Glutamatergic neuron (in vitro differentiated cells): ENCODE measurements at places on chromosomes 5 and 9. TPM values are rescaled to one million over a fixed set of nuclear protein-coding genes. Genes with fewer than 3 reads are reported as not detected.

DNA sequence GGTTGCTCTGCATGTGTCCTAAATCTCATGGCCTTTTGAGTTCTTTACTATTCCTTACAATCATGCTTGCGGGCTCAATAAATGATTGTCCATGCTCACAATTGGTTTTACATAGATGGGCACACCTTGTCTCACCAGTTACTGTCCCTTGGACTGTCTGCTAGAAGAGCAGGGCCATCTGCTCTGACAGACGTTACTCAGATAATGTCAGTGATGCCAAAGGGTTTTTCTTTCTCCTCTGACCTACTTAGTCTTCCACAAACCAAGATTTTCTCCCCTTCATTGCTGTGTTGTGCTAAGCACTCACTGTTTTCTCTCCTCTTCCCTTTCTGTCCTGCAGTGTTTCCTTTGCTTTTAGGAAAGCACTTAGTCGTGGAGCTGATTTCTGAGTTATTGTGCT is 562.3 kb downstream of the KIF4B start:
- no peak for DNase-seq

DNA sequence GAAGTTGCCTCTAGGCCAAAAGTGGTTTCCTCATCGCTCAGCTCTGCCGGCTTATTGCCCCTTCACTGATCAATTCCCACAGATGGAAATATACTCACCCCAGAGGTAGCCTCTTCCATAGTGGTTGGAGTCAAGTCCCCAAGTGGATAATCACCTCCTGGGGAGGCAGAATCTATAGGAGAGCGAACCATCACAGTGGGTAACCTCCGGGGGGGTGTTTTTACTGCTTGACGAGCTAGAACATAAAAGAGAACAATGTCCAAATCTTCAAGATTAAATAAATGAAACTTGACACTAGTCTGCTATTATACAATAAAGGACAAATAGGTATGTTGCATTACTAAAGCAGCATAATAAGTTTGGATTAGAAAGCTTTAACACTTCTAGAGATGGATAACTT is 9.3 kb downstream of the BRD8 start:
- no peak for DNase-seq

The DOK3 gene
- 29.2 TPM for total RNA-seq

GRCh38 chr9:70013598-70014196 is 30.0 kb upstream of the MAMDC2 start:
- no peak for DNase-seq

GRCh38 chr5:149797897-149798296 is 67.8 kb downstream of the PPARGC1B start:
- DNase-seq: no peak

DNA sequence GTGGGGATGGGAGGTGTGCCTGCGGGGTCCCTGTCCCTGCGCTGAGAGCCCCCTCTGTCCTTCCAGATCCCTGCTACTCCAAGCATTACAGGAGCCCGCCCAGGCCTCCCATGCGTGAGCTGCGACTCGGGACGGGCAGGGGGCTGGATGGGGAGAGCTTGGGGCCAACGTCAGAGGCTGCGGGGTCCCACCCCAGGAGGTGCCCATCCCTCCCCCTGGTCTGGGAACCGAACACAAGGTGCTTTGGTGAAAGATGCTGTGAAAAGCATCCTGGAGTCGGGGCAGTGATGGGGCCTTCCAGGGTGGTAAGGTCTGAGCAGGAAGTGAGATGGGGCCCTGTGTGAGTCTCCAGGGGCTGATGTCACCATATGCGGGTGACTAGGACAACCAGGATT is 2.7 kb downstream of the LCN9 start:
- DNase-seq: no peak

DNA sequence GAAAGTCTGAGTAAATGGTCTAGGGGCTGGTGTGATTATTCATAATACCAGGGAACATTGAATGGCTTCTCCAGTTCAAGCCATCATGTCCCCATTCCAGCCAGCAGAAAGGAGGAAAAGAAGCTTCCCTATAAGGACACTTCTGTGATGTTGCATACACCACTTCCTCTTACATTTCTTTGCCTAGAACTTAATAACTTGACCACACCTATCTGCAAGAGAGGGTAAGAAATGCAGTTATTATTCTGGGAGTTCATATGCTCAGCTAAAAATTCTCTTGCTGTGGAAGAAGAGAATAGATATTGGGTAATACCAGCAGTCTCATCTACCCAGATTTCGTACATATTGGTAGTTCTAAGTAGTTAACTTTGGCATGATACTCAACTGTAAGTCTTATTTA is 166.1 kb downstream of the SLC28A3 start:
- DNase-seq: no peak

DNA sequence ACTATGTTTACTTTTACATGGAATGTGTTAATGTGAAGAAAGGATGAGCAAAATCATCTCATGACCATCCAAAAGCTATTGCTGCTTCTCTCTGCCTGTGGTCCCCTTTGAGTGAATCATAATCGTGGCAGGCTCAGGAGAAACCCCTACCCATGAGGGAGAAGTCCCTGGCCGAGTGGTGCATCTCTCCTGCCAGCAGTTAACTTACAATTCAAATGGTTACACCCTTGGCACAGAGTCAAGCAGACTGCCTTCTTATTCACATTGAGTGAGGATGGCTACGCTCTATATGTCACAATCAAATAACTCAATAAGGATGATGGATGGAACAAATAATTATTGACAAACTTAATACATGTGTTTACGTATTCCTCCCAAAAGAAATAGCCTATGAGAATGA is 179.1 kb downstream of the FGF1 start:
- no peak for DNase-seq

DNA sequence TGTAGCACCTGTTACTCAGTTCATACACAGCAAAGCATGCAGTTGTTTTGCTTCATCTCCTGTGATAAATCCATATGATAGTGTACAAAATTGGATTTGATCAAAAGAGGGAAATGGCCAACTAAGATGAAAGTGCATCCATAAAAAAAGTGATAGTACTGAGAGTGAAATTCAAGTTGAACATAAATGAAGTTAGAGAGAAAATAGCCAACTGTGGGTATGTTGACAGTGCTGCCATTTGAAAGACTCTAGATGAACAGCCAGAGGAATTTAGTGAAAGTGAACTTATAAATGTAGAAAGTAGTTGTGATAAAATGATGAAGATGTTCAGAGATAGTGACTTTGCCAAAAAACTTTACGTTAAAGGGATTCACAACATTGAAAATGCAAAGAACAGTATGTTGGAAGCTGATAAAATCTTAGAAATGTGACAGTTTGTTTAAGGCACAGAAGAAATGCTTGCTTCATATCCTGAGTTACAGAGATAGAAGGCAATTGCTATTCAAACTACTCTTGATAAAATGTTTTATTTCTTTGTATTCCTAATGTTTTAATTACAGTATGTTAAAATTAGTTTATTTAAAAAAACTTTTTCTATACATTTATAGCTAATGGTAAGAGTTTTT is 119.7 kb downstream of the DMXL1 start:
- DNase-seq: no peak

The TRAF2 gene
- total RNA-seq: 27.3 TPM

- no peak for DNase-seq
These were observed 89.6 kb downstream of the RAPGEF1 start for GRCh38 chr9:131650254-131650653.

- DNase-seq: no peak
These were observed 5.6 kb downstream of the AMBP start for GRCh38 chr9:114072184-114073140.

The DPM2 gene
- total RNA-seq: 35.3 TPM

GRCh38 chr9:109903515-109904138 is 123.6 kb downstream of the PALM2AKAP2 start:
- DNase-seq: peak; percentile 63

GRCh38 chr5:43486353-43486752 is 2.7 kb upstream of the TMEM267 start:
- no peak for DNase-seq

DNA sequence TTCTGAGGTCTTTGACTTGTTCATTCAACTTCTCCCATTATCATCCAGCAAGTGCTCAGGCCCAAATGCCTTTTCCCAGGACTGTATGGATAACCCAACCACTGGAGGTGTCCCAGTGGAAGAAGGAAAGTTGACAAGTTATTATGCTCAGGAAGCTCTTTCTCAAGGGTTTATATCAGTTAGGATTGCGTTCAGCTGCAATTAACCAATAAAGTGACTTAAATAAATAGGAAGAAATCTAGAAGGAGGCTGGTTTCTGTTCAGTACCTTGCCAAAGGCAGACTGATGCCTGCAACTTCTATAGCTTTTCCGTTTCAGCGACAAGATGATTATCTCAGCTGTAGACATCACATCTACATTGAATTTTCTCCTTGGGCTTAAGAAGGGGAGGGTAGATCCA is 52.1 kb downstream of the ENC1 start:
- no peak for DNase-seq

- DNase-seq: no peak
These were observed 38.2 kb upstream of the SEMA4D start for GRCh38 chr9:89536145-89536574.

- no peak for DNase-seq
These were observed 352.8 kb upstream of the FAM174A start for GRCh38 chr5:100182402-100182801.

The C5 gene
- total RNA-seq: 1.0 TPM

DNA sequence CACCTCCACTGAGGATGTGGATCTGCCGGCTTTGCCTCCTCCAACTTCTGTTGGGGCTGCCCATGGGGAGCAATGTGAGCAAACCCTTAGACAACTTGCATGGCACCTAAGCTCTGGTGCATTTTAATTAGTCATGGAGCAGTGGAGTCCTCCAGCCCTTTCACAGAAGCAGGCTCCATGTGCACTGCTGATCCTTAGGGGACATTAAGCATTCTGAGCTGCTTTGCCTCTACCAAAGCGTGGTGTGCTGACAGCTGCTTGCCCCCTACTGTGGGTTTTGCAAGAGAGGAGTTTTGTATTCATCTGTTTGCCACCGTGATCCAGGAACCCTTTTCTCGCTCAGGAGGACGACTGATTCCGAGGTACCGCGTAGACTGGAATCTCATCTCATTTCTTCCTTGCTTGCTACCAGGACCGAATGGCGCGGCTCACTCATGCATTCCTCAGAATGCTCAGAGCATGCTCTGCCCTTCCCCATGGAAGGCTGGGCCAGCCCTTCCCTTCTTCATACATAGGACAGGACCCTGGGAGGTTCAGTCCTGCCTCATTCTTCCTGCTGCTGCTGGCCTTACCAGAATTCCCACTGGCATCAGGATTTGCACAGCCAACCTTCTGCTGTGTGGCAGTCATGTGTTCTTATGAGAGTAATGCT is 432.5 kb downstream of the GADD45G start:
- DNase-seq: no peak

GRCh38 chr5:143506836-143507552 is 103.5 kb upstream of the NR3C1 start:
- DNase-seq: no peak

The SLC6A3 gene
- total RNA-seq: 22.4 TPM

The RNF208 gene
- total RNA-seq: 24.8 TPM

GRCh38 chr5:150070821-150071220 is 15.5 kb downstream of the CSF1R start:
- no peak for DNase-seq

The AFAP1L1 gene
- 0.25 TPM for total RNA-seq

- DNase-seq: no peak
These were observed 41.7 kb upstream of the GABRP start for GRCh38 chr5:170741801-170742200.

DNA sequence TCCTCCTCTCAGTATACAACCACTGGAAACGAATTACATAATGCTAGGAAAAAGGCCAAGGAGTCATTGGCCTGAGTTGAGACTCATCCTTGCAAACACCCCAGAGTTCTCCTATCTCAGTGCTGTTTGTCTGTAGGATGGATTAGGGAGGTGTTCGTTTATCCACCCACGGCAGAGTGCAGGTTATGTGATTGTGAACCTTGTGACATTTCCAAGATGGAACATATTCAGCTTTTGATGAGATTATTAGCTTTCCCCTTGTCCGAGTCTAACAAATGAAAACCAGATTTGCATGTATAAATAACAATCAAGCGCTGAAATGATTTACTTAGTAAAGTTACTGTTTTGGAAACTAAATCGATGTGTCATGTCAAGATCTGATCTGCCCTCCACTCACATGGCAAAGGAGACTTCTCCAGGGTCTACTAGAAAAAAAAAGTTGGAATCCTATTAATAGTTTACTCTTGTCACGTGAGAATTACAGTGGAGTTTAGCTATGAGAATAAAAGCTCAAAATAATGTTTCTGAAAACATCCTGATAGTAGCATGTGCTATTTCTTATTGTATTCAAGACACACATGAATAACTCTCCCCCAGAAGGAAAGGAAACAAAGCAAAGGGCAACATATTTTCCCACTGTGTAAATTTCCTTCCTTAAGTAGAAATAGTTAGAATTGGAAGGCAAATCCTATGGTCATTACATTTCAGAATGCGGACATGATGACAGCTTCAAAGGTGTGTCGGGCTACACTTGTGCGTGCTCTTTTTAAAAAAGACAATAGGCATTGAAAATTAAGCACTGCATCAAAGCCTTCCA is 600.4 kb downstream of the EBF1 start:
- DNase-seq: no peak

DNA sequence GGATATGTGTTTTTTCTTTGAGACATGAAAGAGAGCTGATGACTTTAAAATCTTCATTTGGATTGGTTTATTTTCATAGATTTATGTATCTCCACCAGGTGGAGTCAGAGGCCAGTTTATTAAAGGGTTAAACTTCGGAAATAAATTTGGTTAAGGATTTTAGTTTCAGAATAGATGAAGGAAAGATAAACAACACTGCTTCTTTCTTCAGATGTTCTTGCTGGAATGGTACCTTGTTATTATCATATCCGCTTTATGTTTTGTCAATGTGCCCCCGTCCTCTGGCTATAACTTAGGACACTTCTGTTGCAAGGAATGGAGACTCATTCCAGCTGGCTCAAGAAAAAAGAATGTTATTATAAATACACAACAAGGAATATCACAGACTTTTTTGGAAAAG is 81.2 kb downstream of the ALDH1A1 start:
- no peak for DNase-seq

GRCh38 chr5:111551569-111552275 is 39.4 kb upstream of the STARD4 start:
- no peak for DNase-seq

GRCh38 chr5:75601996-75602395 is 9.3 kb upstream of the ANKDD1B start:
- no peak for DNase-seq

GRCh38 chr5:74765201-74765600 is 1.7 kb downstream of the GFM2 start:
- no peak for DNase-seq

DNA sequence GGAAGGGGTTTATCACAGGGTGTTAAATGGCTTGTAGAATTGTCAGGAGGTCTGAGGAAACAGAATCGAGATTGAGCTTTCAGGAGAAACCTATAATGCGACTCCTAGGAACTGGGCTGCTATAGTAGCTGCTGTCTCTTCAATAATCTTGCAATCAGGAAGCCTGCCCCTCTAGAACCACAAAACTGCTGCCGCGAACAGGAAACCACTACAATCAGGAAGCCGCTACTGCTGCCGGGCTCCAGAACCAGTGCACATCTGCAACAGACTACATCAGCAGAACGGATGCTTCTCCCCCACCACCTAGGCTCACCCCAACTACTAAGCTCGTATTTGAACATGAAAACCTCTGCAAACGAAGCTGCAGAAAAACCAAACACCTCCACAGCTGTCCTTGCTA is 31.6 kb downstream of the TNFSF8 start:
- DNase-seq: no peak

GRCh38 chr5:132496631-132497487 is 6.3 kb upstream of the IRF1 start:
- DNase-seq: peak; percentile 50

The HSD17B3 gene
- 2.2 TPM for total RNA-seq
